ENCODE measurements at places on chromosomes 16 and 17.
A peak's percentile ranks its signal among the peaks of the same experiment; 100 is the strongest.

DNA sequence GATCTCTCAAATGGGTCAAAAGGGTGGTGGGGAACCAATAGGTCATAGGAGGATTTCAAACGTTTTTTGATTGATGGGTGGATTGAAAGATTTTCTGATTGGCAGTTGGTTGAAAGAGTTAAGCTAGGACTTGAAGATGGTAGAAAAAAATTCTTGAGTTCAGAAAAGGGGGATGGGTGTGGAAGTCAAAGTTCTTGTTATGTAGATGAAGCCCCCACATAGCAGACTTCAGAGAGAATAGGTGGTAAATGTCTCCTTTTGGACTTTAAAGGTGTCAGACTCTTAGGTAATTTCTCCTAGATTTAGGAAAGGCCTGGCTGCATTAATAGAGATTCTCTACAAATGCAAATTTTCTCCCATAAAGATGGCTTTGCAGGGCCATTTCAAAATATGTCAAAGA lies 163.3 kb downstream of the HS3ST4 start:
- no peak for DNase-seq

DNA sequence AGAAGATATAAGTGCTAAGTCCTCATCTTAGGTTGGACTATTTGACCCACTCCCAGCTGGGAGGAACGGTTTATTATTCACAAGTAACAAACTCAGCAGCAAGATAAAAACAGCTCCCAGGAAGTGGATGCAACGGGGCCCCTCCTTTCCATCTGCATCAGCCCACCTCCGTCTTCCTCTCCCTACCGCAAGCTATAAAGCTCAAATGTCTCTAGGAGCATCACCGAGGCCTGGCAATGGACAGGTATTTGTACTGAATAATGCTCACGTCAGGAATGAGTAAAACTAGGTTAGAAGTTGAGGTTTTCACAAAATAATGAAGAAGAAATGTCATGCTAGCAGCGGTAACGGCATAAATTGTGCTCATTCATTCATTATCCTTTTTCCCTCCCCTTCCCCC lies 408.7 kb upstream of the PSMD7 start:
- DNase-seq: no peak

GRCh38 chr16:9821331-9821730 lies 360.9 kb downstream of the GRIN2A start:
- no peak for DNase-seq

DNA sequence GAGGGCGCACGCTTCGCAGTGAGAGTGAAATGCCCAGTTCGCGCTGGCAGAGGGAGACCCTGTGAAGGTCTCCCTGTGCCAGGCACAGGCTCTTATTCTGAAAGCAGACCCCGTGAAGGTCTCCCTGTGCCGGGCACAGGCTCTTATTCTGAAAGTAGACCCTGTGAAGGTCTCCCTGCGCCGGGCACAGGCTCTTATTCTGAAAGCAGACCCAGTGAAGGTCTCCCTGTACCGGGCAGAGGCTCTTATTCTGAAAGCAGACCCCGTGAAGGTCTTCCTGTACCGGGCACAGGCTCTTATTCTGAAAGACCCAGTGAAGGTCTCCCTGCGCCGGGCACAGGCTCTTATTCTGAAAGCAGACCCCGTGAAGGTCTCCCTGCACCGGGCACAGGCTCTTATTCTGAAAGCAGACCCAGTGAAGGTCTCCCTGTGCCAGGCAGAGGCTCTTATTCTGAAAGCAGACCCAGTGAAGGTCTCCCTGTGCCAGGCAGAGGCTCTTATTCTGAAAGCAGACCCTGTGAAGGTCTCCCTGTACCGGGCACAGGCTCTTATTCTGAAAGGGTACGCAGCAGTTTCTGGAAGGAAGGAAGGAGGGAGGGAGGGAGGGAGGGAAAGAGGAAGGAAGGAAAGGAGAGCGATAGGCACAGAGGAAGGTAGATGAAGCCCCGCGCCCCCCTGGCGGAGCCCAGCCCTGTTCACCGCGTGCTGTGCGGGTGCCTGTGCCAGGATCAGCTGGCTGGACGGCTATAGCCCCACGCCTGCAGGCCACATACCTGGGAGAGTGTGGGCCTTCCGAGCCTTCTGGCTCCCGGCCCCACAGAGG lies 55.3 kb downstream of the WDR45B start:
- no peak for DNase-seq

DNA sequence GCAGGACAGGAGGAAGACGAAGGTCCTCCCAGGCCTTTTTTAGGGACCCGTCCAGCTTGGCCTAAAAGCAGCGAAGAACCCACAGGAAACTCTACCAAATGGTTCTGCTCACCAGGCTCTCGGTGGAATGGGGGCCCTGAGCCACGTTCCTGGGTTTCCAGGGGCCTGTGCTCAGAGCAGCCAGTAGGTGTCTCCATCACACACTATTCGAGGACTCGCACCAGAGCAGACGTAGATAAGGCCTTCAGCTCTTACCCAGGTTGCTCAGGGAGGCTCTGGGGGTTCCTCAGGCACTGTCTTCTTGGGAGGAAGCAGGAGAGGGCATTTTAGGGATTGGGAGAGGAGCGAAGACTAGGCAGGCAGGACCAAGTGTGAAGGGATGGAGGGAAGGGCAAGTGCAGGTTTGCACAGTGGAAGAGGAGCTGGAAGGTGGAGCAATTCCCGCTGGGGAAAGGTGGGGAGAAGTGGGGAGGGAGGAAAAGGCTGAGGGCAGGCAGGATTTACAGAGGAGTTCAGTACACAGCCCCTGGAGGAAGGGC lies 157.1 kb downstream of the RGS9 start:
- DNase-seq: peak; percentile 20

GRCh38 chr17:75147878-75148546 lies 6.3 kb downstream of the JPT1 start:
- DNase-seq: no peak

DNA sequence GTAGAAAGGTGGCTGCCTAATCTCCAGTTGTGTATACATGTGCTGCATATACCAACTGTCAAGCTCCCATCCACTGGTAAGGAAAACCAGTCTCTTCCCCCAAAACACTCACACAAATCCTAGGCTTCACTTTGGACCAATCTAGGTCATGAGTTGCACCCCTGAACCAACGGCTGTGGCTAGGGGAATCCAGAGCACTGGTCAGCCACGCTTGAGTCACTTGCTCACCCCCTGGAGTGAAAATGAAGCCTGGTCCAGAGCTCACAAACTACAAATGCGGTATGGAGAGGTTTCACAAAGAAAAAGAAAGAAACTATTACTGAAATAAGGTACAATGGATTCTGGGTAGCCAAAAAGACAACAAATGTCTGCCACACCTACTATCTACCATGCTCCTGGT lies 66.1 kb upstream of the NLK start:
- DNase-seq: no peak

- no peak for DNase-seq
Observed at GRCh38 chr17:2335726-2336214, 487 bp downstream of the TSR1 start.

DNA sequence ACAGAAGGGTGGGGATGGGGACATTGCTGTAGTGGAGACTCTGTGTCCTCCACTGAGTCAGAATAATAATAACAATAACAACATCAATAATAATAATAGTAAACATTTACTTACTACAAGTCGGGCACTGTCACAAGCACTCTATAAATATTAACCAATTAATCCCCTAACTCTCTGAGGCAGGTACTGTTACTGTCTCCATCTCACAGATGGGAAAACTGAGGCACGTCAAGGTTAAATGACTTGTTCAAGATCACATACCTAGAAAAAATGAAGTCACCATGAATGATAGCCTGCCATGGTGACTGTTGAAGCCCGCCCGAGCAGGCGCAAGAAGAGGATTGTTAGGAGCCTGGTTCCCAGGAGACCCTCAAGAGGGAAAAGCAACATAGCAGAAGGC lies 10.2 kb downstream of the PRR29 start:
- no peak for DNase-seq

DNA sequence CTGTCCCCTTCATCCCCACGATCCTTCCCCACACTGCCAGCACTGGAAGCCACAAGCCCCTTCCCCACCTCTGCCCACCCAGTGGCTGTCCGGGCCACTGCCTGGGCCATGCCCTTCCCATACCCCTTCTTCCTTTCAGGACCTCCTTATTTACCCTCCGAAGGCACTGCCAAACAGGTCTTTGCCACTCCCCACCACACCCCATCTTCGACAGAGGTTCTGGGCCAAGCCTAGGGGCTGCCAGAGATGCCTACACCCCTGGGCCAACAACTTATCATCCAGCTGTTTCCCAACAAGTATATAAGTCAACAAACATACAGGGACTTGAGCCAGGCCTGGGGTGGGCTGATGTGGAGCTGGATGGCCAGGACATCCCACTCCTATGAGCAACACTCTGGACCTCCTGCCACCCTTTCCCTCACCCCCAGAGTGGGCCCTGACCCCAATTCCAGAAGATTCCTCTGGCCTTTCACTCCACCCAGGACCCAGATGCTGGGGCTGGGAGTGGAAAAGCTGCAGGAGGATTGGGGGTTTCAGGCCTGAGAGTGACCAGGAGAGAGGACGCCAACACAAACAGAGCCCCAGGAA lies 1.5 kb upstream of the PPP1R1B start:
- no peak for DNase-seq

DNA sequence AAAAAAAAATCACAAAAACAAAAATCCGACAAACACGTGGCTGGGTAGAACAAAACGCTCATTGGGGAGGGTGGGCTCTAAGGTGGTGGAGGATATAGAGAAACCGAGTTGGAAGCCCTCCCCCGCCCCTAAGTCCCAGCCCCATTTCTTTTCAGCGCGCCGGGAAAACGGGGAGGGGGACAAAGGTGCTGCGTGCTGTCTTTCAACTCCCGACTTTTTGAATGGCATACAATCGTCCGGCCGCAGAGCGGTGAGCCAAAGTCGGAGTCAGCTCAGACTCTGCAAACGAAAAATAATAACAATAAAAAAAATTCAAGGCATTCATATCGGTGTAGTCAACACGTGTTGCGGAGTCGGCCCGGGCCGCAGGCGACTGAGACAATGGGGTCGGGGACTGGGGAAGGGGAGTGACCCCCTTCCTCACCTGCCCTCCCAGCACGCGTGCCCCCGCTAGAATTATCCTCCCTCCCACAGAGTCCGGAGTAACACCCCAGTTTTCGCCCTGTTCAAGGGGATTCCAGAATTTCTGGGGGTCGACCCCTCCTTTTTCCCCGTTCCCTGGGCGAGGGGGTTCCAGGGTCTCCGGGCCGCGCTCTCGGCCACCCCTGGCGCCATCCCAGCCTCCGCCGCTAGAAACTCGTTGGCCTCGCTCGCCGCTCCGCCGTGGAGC lies 1.7 kb upstream of the IGF2BP1 start:
- DNase-seq: no peak

Measured in stimulated activated CD4-positive, alpha-beta T cell treated with anti-CD3 and anti-CD28 coated beads, TNF-alpha, amount 100 ng/mL, for 1 hour (primary cell).